ENCODE measurements at places on chromosomes 5 and 9.

GRCh38 chr9:117414906-117415331 lies at the start of gene ASTN2:
Gene ASTN2, minus strand, starts transcription at chr9:117415057. Its CDS starts 119 bp downstream, at chr9:117414938.
- DNase-seq: no peak

DNA sequence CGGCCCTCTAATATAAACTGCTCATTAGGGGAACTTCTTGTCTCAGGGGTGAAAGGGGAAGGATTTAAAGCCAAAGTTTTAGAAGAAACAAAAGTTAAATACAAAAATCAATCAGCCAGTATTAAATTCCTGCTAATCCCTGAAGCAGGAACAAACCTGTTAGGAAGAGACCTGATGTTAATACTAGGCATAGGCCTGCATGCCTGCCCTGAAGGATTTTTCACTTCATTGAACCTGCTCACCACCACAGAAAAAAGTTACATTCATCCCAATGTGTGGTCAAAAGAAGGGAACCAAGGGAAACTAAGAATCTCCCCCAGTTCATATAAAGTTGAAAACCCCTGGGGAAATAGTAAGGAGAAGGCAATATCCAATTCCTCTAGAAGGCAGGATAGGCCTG lies 9.4 kb upstream of the RNF180 start:
- no peak for DNase-seq

- DNase-seq: no peak
These were observed 64.8 kb downstream of the DPYSL3 start for GRCh38 chr5:147445090-147445489.

GRCh38 chr5:149680810-149681221 lies 49.3 kb upstream of the PPARGC1B start:
- peak; percentile 41 for DNase-seq

DNA sequence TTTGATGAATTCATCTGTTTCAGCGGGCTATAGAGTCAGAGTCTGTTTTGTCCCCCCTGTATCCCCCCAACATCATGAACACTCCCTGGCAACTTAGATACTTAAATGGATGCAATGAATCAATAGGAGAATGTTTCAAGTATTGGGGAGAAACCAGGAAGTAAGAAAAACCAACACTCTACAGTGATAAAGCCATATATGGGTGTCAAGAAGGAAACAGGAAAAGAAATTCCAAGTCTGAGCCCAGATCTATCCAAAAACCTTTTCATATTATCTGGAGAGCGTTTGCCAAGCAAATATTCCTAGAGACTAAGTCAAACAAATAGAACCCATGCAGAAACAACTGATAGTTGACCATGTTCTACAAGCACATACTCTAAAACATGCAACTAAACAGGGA lies 2.3 kb upstream of the GNAQ start:
- no peak for DNase-seq

DNA sequence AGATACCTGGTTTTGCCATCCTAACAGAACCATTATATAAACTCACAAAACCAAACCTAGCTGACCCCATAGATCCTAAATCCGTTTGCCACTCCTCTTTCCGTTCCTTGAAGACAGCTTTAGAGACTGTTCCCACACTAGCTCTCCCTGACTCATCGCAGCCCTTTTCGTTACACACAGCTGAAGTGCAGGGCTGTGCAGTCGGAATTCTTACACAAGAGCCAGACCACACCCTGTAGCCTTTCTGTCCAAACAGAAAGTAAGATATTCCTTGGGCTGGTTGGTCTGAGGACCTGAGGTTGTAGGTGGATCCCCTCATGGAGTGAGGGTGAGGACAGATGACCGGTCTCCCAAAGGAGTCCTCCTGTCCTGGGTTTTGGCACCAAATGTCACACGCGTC lies 56.7 kb upstream of the NAA35 start:
- DNase-seq: no peak

GRCh38 chr5:118775790-118776499 lies 212.4 kb downstream of the DTWD2 start:
- DNase-seq: no peak

- no peak for DNase-seq
These were observed 43.8 kb upstream of the CER1 start for GRCh38 chr9:14766299-14766698.

DNA sequence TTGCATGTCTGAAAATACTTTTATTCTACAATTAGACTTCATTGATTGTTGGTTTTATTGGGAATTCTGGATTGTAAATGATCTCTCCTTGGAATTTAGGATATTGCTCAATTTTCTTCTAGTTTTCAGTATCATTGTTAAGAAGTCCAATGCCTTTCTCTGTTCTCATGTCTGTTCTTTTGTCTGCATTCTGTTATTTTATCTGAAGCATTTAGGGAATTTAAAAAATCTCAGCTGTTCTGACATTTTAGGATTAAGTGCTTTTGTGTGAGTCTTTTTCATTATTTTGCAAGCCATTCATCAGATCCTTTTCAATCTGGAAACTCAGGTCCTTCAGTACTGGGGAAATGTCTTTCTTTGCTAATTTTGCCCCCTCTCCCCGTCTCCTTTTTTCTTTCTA lies 4.4 kb upstream of the FER start:
- DNase-seq: no peak

DNA sequence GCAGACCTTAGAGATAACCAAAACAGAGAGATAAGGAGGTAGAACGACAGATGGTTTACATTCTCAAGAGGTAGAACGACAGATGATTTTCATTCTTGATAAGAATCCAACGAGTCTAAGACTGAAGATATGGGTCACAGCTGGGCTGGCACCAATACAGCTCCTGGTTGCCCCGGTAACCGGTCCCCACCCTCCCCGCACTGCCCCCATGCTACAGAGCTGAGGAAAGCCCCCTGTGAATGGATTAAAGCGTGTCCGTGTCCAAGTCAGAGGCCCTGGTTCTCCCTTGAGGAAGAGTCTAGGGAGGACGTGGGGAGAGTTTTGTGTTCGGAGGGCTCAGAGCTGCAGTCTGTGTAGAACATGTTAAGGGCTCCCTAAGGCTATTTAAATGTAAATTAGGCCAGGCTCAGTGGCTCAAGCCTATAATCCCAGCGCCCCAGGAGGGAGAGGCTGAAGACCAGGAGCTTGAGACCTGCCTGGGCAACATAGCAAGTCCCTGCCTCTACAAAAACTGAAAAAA lies 8.1 kb downstream of the IDNK start:
- DNase-seq: no peak

- DNase-seq: no peak
These were observed 331.4 kb downstream of the FBXL7 start for GRCh38 chr5:15831408-15831807.

GRCh38 chr9:109579191-109579948 lies 81.3 kb upstream of the PTPN3 start:
- no peak for DNase-seq

- no peak for DNase-seq
These were observed 65.9 kb downstream of the SHOC1 start for GRCh38 chr9:111728617-111729366.

DNA sequence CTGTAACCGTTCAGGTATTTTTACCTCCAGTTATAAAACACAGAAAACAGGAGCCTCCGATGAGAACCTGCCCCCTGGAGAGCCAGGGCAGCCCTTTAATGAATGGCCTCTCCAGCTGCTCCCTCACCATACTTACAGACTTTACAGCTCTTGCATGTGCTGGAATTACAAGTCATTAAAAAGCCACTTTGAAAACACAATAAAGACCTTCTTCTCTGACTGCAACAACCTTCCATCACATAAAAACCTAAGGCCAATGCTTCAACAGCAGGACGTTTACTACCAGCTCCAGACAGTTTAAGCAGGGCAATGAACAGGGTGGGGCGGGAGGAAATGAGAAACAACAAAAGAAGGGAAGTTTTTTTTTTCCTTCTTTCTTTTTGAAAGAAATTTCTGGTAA lies 213.8 kb downstream of the MLLT3 start:
- DNase-seq: no peak
